ENCODE measurements at places on chromosomes 5 and 9.

DNA sequence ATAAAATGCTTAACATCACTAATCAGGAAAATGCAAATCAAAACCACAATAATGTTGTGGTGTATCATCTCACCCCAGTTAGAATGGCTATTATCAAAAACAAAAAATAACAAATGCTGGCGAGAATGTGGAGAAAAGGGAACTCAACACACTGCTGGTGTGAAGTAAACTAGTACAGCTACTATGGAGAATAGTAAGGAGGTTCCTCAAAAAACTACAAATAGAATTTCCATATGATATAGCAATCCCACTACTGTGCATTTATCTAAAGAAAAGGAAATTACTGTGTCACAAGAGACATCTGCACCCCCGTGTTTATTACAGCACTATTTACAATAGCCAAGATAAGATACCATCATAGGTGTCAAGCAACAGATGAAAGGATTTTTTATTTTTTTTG, 214.5 kb upstream of the RASA1 start:
- no peak for ATAC-seq

DNA sequence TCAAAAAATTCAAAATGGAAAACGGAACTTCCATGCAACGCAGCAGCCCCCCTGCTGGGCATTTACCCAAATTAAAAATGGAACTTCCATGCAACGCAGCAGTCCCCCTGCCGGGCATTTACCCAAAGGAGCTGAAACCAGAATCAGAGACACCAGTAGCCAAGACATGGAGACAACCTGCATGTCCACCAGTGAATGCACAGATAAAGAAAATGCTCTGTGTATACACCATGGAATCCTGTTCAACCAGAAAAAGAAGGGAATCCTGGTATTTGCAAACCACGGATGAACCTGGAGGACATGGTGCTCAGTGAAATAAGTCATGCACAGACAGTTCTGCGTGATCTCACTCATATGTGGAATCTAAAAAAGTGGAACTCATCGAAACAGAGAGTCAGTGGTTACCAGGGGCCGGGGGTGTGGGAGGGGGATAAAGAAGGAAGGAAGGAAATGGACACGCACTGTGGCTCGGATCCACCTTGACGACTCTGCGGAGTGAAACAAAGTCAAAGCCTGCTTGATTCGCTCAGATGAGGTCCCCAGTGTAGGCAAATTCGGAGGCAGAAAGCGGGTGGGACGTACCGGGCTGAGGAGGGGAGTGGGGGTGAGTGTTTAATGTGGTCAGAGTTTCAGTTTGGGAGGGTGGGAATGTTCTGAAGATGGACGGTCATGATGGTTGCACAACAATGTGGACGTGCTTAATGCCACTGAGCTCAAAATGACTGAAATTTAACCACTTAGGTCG, 40.2 kb upstream of the EXOC3 start:
- ATAC-seq: no peak

GRCh38 chr9:75002422-75003023, 25.6 kb downstream of the CARNMT1 start:
- ATAC-seq: peak; percentile 7

DNA sequence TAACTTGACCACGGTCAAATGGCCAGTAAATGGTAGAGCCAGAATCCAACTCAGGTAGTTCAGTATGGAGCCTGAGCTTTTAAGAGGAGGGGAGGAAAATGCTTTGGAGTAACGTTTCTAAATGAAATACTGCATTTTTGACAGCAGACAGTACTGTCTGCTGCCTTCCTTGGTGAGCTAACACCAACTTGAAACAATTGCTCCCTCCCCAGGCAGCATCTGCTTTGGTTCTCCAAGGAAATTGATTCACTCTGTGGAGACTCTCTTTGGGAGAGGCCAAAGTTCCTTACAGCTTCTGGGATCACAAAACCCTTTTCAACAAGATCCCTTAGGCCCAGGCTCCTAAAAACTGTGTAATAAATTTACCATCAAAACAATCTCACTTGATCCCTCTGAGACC, 75.2 kb upstream of the SSBP2 start:
- ATAC-seq: no peak

DNA sequence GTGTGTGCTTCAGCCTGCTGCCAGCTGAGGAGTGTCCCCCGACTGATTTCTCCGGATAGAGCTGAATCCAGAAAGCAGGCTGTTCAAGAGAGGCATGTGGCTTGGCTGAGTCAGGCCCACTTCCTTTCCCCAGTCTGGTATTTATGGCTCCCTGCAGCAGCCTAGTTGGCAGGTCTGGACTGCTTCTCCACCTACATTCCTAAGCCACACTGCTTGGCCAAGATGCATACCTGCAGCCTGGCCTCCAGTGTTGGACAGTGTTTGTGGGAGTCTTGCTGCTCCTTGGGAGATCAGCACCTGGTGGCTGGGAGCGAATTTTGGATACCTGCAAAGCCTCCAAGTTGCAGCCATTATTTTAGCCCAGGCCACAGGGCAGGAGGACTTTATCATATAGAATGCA, 670.8 kb downstream of the ACTL7B start:
- ATAC-seq: peak; percentile 42
